Heart left ventricle (tissue), 16 donors: ENCODE measurements at places on chromosomes 2 and 18. TPM values are rescaled to one million over a fixed set of nuclear protein-coding genes. Genes with fewer than 3 reads are reported as not detected.

Gene HMSD
- total RNA-seq = not detected

DNA sequence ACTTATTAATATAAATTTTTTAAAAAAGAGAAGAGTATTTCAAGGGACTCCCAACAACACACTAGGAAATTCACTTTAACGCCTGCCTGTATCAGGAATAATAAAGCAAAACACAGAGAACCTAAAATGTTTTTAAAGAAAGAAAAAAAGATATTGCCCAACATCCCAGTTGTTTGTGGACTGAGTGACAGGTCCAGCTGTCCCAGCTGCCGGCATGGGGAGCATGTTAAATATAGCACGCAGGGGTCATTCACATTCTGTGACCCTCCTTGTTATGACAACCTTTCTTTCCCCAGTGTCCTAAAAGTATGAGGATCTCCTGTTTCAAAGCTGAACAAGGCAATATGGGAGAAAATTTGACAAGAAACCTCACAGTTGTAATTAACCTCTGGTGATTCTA lies 4.4 kb downstream of the KLHL41 start:
- DNase-seq = no peak

- DNase-seq = no peak
Observed at GRCh38 chr18:4020026-4020425, 435.1 kb downstream of the DLGAP1 start.

Gene REV1
- 76.1 TPM for total RNA-seq

- no peak for DNase-seq
Observed at GRCh38 chr2:37893327-37893726, 31.8 kb upstream of the RMDN2 start.

GRCh38 chr2:118197011-118197675 lies 108.9 kb downstream of the INSIG2 start:
- DNase-seq = no peak

- DNase-seq = no peak
Observed at GRCh38 chr2:240642806-240643092, 17.5 kb downstream of the GPR35 start.

Gene STARD6
- not detected for total RNA-seq

DNA sequence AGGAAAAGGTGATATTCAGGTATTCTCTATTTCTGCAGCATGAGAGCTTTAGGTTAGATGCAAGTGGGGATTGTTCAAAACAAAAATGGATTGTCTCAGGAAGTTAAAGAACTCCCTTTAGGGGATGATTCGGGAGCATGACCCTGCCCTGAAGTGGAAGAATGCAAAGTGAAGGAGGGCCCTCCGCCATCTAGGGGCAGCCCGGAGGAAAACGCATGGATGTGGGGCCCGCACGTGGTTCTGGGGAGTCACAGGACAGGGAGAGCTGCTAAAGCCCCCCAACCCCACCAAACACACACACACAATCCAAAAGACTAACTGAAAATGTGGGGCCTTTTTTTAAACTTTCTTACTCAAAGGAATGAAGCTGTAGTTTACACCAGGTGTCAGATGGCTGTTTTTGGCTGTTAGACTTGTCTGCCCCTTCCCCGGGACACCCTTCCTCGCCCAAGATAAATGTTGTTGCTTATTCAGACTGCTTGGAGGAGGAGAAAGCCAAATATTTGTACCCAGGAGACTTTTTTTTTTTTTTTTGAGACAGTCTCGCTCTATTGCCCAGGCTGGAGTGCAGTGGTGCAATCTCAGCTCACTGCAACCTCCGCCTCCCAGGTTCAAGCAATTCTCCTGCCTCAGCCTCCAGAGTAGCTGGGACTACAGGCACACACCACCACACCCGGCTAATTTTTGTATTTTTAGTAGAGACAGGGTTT lies 78.8 kb downstream of the HNRNPLL start:
- no peak for DNase-seq

- DNase-seq = no peak
Observed at GRCh38 chr2:128781585-128782385, 463.1 kb upstream of the HS6ST1 start.

- DNase-seq = no peak
Observed at GRCh38 chr18:45802814-45803492, 22.5 kb upstream of the SIGLEC15 start.

GRCh38 chr2:201924453-201924852 lies 109.2 kb upstream of the FZD7 start:
- DNase-seq = no peak

DNA sequence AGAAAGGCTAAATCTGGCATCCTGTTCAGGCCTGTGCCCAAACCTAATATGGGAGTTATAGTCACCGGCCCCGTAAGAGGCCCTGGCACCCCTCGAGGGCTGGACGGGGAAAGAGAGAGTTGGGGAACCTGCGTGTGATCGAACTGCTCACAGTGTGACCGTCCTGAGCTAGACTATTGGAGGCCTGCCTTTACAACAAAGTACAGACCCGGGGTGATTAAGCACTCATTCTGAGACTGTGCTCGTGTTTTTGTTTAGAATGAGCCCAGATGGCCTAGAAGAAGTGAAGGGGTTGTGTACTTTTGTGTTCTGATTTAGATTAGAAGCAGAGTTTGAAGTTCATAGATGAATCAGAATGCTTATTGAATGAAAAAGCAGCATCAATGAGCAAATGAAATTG lies 115.3 kb downstream of the ACOXL start:
- DNase-seq = no peak

DNA sequence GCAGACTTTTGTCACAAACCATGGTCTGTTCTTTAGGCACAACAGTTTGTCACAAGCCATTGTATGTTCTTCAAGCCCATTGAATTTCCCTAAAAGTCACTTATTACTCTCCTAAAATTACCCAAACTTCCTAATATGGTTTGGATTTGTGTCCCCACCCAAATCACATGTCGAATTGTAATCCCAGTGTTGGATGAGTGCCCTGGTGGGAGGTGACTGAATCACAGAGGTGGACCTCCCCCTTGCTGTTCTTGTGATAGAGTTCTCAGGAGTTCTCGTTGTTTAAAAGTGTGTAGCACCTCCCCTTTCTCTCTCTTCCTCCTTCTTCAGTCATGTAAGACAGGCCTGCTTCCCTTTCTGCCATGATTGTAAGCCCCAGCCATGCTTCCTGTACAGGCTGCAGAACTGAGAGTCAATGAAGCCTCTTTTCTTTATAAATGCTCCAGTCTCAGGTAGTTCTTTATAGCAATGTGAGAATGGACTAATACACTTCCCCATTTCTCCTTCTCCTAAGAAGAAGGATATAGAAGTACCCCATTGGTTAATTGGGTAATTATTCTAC lies 11.2 kb upstream of the GYPC start:
- no peak for DNase-seq

- DNase-seq = no peak
Observed at GRCh38 chr2:118481299-118481698, 366.1 kb downstream of the EN1 start.

DNA sequence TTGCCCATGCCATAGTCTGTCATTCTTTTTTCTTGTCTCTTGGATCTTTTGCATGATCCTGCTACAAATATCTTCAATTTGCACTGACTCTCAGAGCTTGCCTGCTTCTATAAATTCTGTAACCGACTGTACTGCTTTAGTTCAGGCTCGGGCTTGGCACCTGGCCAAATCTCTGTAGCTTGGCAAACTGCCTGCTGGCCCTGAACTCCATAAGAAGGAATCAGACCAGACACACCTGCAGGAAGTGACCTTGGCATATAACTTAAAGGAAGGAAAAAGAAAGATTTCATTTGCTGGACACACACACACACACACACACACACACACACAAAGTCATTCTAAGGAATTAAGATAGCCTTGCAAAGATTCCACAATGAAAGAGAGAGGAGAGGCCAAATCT lies 291.2 kb upstream of the DDX18 start:
- peak; percentile 80 for DNase-seq

DNA sequence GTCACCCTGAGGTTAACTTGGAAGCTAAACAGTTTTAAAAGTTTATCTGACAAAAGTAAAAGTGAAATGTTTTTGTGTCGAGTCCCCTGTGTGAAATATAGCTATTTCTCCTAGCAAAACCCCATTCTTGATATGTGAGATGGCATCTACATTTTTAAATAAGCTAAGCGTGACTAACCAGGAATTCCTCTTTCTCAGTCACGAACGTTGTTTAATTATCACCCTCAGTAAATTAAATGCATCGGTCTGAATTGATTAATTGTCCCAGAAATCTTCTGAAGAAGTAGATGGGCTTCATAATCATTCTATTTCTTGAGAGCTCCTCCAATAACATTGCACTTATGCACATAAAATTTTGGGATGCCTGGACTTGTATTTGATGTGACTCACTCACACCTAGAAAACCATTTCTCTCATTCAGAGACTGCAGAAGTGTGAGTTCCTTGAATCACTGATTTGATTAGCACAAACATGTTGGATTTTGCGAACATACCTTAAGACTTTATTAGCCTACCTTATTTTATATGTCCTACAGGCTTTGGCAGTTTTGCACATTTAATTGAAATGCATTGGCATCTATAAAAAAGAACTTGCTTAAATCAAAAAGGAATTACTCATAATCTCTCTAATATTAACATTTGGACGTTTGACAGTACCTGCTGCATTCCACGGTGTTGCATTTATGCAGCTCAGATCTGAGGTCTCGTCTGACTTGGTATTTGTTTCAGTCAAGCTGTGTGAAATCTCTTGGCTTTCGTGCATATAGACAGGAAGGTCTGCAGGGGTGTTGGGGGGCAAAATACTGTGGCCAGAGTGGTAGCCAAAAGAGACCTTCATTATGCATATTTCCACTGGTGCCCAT lies 475.2 kb downstream of the EPHA4 start:
- no peak for DNase-seq

DNA sequence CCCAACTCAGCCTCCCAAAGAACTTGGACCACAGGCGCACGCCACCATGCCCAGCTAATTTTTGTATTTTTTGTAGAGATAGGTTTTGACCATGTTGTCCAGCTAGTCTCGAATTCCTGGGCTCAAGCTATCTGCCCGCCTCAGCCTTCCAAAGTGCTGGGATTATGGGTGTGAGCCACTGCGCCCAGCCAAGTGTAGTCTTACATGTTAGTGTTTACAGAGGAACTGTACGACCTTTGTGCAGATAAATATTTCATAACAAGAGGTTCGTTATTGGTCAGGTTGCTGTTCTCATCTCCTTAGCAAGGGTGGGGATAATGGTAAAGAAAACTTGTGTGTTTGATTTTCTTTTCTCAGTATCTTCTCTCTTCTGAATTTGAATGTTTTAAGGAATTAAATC lies 46.5 kb downstream of the RALBP1 start:
- no peak for DNase-seq

Gene TEKT4
- 0.45 TPM for total RNA-seq

GRCh38 chr2:140654565-140654964 lies 1476.3 kb downstream of the LRP1B start:
- DNase-seq = no peak

GRCh38 chr18:26545335-26546123 lies 2.8 kb downstream of the KCTD1 start:
- DNase-seq = no peak

DNA sequence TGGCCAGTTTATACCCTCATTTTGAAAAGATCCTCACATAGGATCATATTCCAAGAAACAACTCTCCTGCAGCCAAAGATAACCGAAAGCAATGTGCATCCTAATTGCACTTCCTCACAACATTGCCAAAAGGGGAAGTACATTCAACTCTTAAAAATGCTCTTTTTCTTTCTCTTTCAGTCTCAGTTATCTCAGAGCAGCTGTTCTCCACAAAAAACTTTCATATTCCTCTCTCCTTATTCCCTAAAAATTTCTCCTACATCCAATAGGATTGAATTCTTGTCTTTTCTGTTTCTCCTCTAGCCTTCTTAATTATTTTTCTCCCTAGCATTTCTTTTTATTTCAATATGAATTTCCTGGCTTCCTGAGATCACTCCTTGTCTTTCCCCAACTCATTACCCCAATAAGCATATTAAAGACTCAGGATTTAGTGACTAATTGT lies 7.4 kb upstream of the VRK2 start:
- DNase-seq = no peak
